ENCODE measurements at places on chromosomes 2 and 18.

DNA sequence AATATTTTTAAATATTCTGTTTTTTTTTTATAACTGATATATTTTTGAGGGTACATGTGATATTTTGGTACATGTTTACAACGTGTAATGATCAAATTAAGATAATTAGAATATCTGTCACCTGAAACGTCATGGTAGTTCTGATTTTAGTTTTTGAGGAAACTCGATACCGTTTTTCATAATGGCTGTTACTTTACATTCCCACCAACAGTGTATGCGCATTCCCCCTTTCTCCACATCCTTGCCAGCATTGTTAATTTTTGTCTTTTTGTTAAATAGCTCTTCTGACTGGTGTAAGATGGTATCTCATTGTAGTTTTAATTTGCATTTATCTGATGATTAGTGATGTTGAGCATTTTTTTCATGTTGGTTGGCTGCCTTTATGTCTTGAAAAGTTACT, 206.8 kb upstream of the STON1 start:
- DNase-seq: no peak

GRCh38 chr2:25307949-25308557, 33.7 kb downstream of the DNMT3A start:
- DNase-seq: no peak

GRCh38 chr18:22253676-22254075, 84.3 kb downstream of the GATA6 start:
- no peak for DNase-seq

- no peak for DNase-seq
Observed at GRCh38 chr18:35189510-35189909, 51.3 kb upstream of the ZNF397 start.

DNA sequence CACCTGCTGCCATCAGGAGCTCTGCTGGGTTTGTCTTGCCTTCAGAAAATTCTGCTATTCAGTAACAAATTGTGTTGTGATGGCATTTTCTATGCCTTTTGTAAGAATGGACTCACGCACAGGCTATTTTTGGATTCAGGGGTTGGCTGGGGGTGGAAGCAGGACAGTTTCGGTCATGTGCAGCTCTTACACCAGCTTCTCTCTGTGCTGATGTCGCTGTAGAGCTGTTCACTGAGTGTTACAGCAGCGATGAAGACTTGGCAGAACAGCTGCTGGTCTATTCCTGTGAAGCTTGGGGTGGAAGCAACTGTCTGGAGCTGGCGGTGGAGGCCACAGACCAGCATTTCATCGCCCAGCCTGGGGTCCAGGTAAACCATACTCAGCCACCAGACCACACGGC, 49.2 kb downstream of the TRPM8 start:
- DNase-seq: no peak

DNA sequence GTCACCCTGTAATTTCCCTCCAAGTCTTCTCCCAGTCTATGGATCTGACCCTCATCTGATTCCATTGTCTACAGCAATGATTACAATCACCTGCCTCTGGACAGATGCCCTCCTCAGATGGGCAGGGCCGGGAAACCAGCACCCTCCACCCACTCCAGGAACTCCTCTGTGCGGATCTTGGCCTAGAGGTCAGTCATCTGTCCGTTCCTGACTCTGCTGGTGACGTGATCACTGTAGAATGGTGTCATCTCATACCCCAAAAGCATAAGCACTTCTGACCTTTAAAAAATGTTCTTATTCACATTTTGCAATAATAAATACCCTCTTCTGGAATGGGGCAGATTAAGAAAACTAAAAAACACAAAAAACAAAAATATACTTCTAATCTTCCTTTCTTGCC, 29.5 kb upstream of the BZW1 start:
- DNase-seq: no peak

DNA sequence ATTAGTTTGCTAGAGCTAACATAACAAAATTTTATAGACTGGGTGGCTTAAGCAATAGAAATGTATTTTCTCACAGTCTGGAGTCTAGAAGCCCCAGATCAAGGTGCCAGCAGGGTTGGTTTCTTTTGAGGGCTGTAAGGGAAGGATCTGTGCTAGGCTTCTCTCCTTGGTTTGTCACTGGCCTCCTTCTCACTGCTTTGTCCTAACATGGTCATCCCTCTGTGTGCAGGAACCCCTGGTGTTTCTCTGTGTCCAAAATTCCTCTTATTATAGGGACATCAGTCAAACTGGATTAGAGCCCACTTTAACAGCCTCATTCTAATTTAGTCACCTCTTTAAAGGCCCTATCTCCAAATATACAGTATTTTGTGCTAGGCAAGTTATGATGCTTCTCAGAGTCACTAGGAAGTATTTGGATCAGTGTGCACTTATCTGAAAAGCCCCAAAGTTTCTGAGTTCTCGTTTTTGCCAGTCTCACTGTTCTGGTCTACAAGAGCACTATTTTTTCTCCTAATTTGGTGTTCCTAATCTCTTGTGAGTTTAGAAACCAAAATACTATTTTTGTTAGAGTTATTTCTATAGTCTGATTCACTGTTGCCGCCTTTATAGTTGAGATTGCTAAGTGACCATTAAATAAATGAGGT, 29.0 kb downstream of the ZC3H6 start:
- no peak for DNase-seq

DNA sequence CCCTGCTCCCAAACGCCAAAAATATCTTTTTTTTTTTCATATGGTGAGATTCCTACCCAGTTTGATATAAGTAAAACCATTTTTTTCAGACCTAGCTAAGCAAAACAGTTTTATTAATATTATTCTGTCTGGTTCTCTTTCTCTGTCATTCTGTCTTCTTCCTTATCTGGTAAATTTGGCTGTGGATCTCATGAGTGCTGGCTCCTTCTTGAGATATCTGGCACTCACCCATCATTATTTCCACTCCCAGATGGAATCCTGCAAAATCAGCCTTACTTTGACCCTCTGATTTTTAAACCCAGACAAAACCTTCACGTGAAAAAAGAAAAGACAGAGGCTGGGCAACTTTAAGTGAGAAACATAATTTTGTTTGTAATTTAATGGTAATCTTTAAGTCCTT, 373.6 kb downstream of the NYAP2 start:
- no peak for DNase-seq

- no peak for DNase-seq
Observed at GRCh38 chr2:188884517-188884916, 89.7 kb upstream of the COL3A1 start.

DNA sequence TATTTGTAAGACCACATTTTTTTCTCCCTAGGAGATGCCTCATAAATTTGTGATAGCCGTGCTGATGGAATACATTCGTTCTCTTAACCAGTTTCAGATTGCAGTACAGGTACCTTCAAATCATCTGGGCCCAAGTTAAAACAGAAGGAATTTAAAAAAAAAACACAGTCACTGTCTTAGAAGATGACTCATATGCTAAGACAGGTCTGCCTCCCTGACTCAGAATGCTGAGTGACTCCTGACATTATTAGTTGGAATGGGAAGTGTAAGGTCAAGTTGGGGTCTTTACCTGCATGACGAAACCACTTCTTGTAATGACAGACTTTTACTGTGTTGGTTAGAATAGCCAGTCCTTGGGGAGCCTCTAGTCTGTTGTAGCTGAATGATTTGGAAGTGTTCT, 26.3 kb downstream of the RMC1 start:
- no peak for DNase-seq

- no peak for DNase-seq
Observed at GRCh38 chr2:15147591-15147990, 413.5 kb downstream of the NBAS start.

- no peak for DNase-seq
Observed at GRCh38 chr2:45826460-45826859, 175.0 kb downstream of the PRKCE start.

GRCh38 chr18:68056936-68057335, 540.4 kb upstream of the DSEL start:
- no peak for DNase-seq

- DNase-seq: no peak
Observed at GRCh38 chr2:114001937-114002336, 112.0 kb downstream of the ACTR3 start.

GRCh38 chr2:3307236-3307635, 70.4 kb downstream of the EIPR1 start:
- DNase-seq: no peak

DNA sequence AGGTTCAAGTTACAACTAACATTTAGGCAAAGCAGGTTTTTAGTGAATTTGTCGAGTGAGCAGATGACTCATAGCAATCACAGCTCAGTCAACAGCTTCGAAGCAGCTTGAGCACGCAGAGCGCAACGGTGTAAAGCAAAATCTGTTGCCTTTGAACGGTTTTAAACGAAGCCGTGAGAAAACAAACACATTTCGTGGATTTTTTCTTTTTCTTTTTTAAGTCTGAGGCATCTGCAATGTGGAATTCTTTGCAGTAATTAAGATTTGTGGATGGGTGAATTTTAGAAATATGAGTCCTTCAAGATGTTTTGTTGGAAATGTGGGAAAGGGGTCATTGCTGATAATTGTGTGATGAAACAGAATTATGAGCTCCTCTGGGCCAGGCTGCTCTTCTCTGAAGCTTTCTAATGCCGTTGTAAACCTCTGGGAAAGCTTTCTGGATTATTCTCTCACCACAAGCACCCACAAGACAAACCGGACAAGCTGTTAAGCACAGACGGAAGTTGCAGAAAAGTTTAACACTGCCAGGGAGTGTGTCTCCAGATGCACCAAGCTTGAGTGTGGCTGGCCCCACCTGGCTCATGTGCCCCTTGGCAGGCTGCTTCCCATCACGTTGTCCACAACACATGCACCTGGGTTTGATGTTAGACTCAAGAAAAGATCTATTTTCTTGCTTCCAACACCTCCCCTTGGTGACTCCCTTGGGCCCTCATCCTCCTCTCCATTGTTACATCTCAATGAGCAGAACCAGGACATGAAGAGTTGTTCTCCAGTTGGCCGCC, 224.7 kb downstream of the ACKR3 start:
- no peak for DNase-seq

DNA sequence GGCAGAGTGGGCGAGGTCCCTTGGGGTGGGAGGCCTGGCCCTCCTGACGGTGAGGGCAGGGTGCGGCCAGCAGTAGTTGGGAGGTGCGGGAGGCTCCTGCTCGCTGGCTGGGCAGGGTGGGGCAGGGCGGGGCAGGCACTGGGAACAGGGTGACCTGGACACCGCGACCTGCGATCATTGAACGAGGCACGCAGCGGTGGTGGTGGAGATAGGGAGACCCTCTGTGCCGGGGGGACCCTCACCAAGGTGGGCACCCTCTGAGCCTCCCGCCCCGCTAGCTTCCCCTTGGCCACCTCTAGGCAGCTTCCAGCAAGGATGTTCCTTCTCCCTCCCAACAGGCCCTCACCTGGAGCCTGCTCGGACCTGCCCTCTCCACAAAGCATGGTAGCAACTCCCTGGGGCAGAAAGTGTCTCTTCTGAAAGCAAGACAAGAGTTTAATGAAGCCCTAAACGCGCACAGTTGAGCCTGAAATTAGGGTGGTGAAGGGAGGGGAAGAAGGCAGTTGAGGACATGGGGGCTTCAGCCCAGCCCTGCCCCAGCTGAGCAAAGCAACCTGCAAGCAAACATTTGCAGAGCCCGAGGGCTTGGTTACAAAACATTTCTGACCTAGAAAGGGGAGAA, 15.4 kb upstream of the FOSL2 start:
- no peak for DNase-seq

- DNase-seq: no peak
Observed at GRCh38 chr2:2142345-2142744, 188.7 kb downstream of the MYT1L start.

DNA sequence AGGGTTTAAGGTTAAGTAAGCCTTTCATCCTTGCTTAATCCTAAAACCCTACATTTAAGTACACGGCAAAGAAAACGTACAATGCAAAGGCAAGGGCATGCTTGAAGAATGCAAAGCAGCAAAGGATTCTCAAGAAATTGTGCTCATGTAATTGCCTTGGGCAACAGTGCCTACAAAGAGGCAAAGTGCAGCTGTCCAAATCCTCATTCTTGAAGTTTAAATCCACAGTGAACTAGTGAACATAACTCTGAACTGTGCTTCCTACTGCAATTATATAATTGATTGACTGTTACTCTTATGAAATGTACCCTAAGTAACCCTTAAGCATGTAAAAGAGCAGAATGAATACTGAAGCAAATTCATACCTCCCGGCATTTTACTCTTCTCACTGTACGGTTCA, 85.4 kb downstream of the MAP3K20 start:
- DNase-seq: no peak

DNA sequence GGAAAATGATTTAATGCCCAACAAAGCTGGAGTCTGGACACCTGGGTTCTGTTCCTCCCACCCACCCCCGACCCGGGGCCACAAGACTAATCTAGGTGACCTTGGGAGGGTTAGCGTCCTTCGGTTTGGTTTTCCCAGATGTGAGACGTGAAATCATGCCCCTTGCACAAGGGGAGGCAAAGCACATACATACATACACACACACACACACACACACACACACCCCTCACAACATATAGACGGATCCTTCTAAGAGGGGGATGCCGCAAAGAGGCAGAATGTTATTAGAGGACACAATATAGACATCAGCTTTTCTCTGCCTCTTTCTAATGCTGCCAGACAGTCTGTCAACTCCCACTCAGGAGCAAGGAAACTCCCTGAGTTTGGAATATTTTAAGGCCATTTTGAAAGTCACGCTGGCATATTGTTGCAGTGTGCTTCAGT, 616 bp upstream of the RBMS1 start:
- DNase-seq: no peak

GRCh38 chr2:236951830-236952475, 133.7 kb upstream of the COPS8 start:
- DNase-seq: no peak

DNA sequence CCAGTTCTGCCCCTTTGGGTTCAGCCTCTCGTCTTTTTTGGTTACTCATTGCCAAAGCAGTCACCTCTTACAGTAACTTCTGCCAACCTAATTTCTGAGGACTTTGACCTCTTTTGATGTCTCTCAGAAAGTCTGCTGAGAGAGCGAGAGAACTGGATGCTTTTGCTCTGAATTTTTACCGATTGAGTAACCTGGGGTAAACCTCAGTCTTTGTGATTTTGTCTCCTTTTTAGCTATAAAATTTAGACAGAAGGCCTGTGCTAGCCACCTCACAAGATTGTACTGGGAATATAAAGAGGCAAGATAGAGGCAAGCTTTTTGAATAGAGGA, 34.8 kb upstream of the IL1R1 start:
- DNase-seq: no peak

DNA sequence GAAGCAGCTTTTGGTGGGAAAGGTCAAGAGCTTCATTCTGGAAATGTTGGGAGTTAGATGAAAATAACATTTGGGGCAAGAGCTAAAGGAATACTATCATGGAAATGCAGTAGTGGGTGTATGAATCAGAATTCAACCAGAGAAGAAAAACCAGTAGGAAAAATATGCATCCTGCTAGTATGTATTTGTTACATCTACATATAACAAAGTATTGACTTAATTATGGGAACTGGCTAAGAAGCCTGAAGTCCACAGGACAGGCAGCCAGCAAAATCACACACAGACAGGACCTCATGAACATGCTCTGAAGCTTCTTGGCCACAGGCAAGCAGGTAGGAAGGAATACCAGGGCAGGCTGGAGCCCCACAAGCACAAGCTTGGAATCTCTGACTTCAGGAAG, 185.8 kb downstream of the FBXO15 start:
- no peak for DNase-seq

GRCh38 chr2:96541398-96542152, 5.0 kb downstream of the ARID5A start:
- no peak for DNase-seq

Data from NCI-H1092 (cell line).